Stimulated activated CD8-positive, alpha-beta memory T cell treated with anti-CD3 and anti-CD28 coated beads, Interleukin-4, amount 100 ng/mL, for 1 hour (primary cell): ENCODE measurements at places on chromosomes 16 and 17.

DNA sequence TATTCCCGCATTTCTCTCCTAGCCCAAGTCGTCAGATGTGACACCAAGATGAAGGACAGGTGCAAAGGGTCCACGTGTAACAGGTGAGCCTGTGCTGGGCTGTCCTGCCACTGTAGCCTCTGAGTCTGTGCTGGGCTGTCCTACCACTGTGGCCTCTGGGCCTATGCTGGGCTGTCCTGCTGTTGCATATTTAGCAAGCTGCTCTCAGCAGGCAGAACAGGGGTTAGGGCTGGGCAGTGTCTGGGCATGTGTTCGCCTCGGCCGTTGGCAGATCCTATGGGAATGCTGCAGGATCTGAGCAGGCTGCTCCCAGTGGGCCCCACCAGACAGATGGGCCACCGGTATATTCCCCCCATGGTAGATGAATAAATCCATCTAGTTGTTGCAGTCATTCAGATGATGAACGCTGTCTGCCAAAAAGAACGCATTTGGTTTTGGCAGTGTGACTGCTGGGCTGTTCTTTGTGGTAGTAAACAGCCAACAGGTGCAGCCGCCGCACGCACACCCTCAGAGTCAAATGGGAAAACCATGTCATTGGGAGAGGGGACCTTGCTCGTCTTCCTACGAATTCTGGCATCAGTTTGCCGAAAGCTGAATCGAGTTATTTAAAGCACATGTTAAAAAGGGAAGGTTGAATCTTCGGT, 49.2 kb downstream of the CRISPLD2 start:
- no peak for DNase-seq

DNA sequence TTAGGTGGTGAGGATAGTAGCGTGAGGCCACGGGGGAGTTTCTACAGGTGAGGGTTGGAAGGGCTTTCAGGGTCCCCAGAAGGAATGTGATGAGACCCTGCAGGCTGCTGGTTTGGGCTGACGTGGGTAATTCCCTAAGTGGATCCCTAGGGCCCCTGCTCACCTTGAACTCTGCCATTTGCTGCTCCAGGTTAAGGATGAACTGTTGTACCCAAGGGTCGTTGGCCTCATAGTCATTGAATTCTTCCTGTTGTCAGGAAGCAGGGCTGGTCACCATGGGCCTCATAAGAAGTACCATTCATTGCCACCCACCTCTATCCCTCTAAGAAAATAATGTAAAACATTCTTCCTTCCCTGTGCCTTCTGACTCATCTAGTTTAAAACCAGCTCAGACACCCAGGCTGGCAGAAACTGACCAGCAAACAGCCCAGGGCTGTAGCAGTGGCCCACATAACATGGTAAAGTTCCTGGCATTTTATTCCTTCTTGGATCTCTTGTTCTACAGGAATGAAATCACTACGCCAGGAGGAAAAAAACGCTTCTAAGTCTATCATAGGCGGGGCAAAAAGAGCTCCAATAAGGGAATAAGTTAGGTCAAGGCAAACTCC, 27.6 kb downstream of the FCSK start:
- DNase-seq: no peak

- no peak for DNase-seq
Measured at GRCh38 chr16:66551348-66551759, 1.0 kb upstream of the CKLF start.

DNA sequence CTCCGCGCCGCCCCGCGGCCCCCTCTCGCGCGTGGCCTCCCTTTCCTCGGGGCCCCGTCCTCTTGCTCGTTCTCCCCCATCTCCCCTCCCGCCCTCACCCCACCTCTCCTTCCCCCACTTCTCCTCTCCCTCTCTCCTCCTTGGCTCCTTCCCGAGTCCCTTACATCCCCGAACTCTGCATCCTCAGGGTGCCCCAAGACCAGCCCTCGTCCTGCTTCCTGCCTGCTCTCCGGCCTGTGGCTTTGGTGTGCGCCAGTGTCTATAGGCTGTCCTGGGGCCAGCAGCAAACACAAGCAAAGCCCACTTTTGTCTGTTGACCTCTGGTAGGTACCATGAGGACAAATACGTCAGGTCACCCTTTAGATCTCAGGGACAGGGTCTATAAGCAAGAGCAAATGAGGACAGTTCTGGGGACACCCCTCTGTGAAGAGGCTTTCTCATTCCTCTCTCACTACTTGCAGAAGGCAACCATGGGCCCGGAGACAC, 284 bp upstream of the COPZ2 start:
- DNase-seq: no peak

DNA sequence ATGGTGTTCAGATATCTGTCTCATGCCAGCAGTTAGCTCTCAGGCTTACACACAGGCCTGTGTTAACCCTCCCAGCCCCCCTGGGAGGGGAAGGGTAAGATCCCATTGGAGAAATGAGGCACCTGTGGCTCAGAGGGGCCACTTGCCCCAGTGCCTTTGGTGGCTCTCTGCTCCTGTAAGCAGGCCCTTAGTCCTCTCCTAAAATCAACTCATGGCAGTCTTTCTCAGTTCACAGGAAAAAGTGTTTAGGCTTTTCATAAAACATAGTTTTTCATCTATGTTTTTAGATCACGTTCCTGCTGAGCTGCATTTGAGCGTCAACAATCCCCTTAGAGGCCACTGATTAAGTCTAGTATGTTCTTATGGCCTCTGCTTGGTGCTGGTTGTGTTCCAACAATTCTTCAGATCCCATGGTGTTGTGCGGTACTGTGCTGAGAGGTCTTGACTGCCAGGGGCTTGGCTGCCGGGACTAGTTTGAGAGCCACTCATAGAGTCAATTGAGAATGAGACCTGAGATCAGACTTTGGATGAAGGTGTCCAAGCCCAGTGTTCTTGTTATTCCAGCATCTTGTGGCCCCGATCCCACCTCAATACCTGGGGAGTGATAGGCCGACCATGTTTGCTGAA, 10.6 kb downstream of the TAOK2 start:
- no peak for DNase-seq

DNA sequence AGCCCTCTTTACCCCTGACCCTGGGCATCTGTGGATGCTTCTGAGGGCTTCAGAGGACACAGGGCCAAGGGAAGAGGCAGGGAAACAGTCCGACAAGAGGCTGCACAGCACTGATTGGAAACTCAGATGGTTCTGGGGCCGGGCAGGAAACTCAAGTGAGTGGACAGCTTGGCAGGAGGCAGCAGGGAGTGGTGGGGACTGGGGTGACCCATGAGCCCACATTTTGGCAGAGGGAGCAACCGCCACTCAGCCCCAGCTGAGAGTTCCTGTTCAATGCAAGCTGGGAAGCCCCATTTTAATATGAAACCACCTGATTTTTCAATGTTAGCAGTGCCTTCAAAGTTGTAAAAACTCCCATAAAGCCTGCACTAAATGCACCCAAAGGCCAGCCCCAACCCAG, 1.5 kb upstream of the VASN start:
- no peak for DNase-seq

- DNase-seq: no peak
Measured at GRCh38 chr16:66750279-66751052, 943 bp downstream of the DYNC1LI2 start.

DNA sequence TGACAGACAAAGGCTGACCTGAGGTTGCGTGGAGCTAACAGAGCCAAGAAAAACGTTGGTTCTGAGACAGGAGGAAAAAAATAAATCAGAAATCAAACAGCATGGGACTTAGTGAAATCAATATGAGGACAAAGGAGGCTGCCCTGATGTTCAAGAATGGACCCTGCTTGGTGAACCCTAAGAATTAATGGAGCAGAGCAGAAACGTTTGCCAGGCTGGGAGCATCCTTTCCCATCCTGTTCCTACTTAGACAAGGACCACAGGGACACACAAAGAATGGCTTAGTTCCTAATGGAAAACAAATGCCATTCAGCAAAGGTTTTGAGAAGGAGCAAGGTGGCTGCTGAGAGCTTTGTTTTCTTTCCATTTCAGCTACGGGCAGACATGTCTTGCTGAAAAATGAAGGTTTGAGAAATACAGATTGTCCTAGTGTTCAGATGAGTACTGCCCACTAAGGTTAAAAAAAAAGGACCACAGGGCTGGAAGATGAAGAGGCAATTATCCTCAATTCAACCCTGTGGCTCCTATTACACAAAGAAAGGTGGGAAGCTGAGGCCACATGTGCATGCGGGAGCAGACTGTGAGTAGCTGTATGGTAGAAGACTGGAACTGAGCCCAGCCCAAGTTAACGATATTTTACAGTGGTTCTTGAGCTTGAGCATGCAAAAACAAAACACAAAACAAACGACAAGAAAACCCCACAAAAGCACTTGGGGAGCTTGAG, 230.1 kb downstream of the SLC39A11 start:
- no peak for DNase-seq
